KBM-7 (cell line): ENCODE measurements at places on chromosomes 11 and 22.

GRCh38 chr22:37824674-37825641 is 1.8 kb downstream of the GALR3 start:
- no peak for DNase-seq

- DNase-seq: no peak
These were observed 588 bp downstream of the VPS37C start for GRCh38 chr11:61160487-61161189.

- no peak for DNase-seq
These were observed 10.0 kb downstream of the LMO2 start for GRCh38 chr11:33881651-33882503.

- no peak for DNase-seq
These were observed 14.9 kb downstream of the FZD4 start for GRCh38 chr11:86940122-86940777.

- no peak for DNase-seq
These were observed 62.7 kb downstream of the TECTA start for GRCh38 chr11:121163658-121164308.

- DNase-seq: no peak
These were observed 433.4 kb downstream of the BRD1 start for GRCh38 chr22:49394116-49394785.

GRCh38 chr11:132999516-132999915 is 532.8 kb downstream of the OPCML start:
- DNase-seq: no peak

DNA sequence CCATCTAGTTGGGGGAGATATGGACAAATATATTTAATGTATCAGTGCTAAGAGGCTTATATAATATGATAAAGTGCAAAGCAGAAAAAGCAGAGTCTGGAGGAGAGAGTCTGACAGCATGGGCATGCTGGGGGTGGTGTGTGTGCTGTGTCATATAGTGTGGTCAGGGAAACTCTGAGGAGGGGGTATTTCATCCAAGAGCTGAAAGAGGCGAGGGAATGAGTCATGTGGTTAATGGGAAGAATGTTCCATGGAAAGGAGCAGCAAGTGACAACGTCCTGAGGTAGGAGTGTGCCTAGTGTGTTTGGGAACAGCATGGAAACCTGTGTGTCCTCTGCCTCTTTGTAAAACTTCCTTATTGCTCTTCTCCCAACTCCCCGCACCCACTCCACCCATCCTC is 38.0 kb downstream of the EIF3F start:
- no peak for DNase-seq
